Natural killer cell treated with Interleukin-12 subunit alpha and Interleukin-12 subunit beta and Interleukin-15 and Interleukin-18, amount 100 ng/mL, for 72 hours (primary cell): ENCODE measurements at places on chromosomes 11 and 22. TPM values are rescaled to one million over a fixed set of nuclear protein-coding genes. Genes with fewer than 3 reads are reported as not detected.
A peak's percentile ranks its signal among the peaks of the same experiment; 100 is the strongest.

GRCh38 chr11:76161261-76161961 lies 44.9 kb downstream of the WNT11 start:
- H3K4me3 ChIP-seq, result no peak overlapping the region
- DNase-seq, result peak; percentile 76
- H3K27me3 ChIP-seq, result no peaks in the 10 kb centered on the region

SNX15 gene
- total RNA-seq, result 28.2 TPM

OR8H1 gene
- not detected for total RNA-seq

GRCh38 chr11:134027671-134028070 lies 41.2 kb upstream of the JAM3 start:
- no peaks in the 10 kb centered on the region for H3K36me3 ChIP-seq
- peaks cover 15% of the 10 kb centered on the region for H3K27me3 ChIP-seq
- DNase-seq, result no peak
- H3K27ac ChIP-seq, result no peak overlapping the region

GRCh38 chr11:30917859-30918478 lies 331.8 kb upstream of the MPPED2 start:
- no peaks in the 10 kb centered on the region for H3K27me3 ChIP-seq
- no peaks in the 10 kb centered on the region for H3K4me1 ChIP-seq
- H3K36me3 ChIP-seq, result no peaks in the 10 kb centered on the region
- no peak overlapping the region for H3K4me3 ChIP-seq
- no peak overlapping the region for H3K27ac ChIP-seq
- DNase-seq, result no peak

- no peaks in the 10 kb centered on the region for H3K36me3 ChIP-seq
- no peak overlapping the region for H3K27ac ChIP-seq
- H3K4me1 ChIP-seq, result peaks cover 6% of the 10 kb centered on the region
Observed at GRCh38 chr11:23124996-23125395, 264.7 kb upstream of the CCDC179 start.

DNA sequence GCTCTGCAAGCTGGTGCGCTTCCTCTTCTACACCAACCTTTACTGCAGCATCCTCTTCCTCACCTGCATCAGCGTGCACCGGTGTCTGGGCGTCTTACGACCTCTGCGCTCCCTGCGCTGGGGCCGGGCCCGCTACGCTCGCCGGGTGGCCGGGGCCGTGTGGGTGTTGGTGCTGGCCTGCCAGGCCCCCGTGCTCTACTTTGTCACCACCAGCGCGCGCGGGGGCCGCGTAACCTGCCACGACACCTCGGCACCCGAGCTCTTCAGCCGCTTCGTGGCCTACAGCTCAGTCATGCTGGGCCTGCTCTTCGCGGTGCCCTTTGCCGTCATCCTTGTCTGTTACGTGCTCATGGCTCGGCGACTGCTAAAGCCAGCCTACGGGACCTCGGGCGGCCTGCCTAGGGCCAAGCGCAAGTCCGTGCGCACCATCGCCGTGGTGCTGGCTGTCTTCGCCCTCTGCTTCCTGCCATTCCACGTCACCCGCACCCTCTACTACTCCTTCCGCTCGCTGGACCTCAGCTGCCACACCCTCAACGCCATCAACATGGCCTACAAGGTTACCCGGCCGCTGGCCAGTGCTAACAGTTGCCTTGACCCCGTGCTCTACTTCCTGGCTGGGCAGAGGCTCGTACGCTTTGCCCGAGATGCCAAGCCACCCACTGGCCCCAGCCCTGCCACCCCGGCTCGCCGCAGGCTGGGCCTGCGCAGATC lies 16.5 kb downstream of the P2RY2 start:
- H3K27ac ChIP-seq, result no peak overlapping the region
- H3K36me3 ChIP-seq, result no peaks in the 10 kb centered on the region
- H3K4me3 ChIP-seq, result no peak overlapping the region
- no peak for DNase-seq

FOLR2 gene
- not detected for total RNA-seq

DNA sequence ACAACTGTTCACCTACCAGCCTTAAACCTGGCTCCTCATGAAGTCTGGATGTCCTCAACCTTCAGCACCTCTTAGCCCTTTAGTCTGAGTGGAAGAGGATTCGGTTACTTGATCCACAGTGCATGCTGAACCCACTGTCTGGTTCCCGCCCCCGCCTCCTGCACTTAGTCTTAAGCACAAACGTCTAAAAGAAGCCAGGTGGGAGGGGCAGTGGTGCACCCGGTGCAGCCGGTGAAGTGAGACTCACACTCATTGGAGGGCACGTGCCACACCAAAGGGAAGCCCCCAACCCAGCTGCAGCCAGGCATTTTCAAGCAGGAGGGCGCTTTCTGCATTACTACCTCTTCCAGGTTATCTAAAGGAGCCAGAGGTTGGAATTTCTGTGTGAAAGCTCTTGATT lies 146.8 kb downstream of the COMMD9 start:
- H3K27me3 ChIP-seq, result peaks cover 6% of the 10 kb centered on the region
- no peaks in the 10 kb centered on the region for H3K36me3 ChIP-seq
- no peaks in the 10 kb centered on the region for H3K4me1 ChIP-seq
- no peak overlapping the region for H3K27ac ChIP-seq
- no peak for DNase-seq
- H3K4me3 ChIP-seq, result no peak overlapping the region

ROBO3 gene
- 7.9 TPM for total RNA-seq

- no peaks in the 10 kb centered on the region for H3K36me3 ChIP-seq
- H3K27me3 ChIP-seq, result peaks cover 8% of the 10 kb centered on the region
- H3K27ac ChIP-seq, result no peak overlapping the region
- peak; percentile 12 for DNase-seq
- no peaks in the 10 kb centered on the region for H3K4me1 ChIP-seq
- H3K4me3 ChIP-seq, result no peak overlapping the region
Observed at GRCh38 chr11:69916806-69917387, 97.7 kb upstream of the FGF3 start.

DNA sequence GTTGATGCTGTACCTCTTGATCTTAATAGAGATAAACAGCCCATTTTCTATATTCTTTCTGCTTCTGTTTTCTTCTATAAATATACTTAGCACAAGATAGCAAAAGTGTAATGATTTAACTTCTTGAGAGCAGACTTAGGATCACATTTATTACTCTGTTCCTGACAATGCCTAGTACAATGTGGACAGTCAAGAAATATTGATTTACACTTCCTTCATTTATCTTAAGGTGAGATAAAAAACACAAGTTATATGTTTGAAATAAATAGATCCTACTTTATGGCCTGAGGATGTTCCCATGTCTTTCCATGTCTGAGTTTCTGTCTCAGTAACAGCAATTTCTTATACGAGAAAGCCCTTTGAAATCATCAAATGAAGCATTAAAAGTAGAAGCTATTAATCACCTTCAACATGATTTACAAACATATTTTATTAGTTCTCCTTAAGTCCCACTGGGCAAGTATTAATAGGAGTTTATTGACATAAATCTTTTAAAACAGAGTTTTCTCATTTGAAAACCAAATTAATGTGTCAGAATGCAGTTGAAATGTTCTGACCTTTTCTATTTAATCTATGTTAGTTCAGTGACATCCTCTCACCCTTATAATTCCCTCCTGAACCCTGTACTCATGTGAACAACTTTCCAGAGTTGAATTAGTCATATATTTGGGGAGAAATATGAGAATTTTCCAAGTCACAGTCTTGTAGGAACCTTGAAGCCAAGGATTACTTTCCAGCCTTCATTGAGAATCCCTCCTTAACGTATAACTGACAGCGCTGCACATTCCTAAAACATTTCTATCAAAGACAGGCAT lies 1611.7 kb upstream of the TENM4 start:
- H3K4me1 ChIP-seq, result no peaks in the 10 kb centered on the region
- no peak overlapping the region for H3K4me3 ChIP-seq
- H3K27me3 ChIP-seq, result no peaks in the 10 kb centered on the region
- H3K27ac ChIP-seq, result no peak overlapping the region
- no peaks in the 10 kb centered on the region for H3K36me3 ChIP-seq

- peaks cover 63% of the 10 kb centered on the region for H3K4me1 ChIP-seq
- H3K27ac ChIP-seq, result peak overlapping the region; percentile 10
- H3K27me3 ChIP-seq, result no peaks in the 10 kb centered on the region
- H3K4me3 ChIP-seq, result no peak overlapping the region
Observed at GRCh38 chr11:66082946-66083698, 13.1 kb downstream of the PACS1 start.

MYRF gene
- 5.5 TPM for total RNA-seq

DNA sequence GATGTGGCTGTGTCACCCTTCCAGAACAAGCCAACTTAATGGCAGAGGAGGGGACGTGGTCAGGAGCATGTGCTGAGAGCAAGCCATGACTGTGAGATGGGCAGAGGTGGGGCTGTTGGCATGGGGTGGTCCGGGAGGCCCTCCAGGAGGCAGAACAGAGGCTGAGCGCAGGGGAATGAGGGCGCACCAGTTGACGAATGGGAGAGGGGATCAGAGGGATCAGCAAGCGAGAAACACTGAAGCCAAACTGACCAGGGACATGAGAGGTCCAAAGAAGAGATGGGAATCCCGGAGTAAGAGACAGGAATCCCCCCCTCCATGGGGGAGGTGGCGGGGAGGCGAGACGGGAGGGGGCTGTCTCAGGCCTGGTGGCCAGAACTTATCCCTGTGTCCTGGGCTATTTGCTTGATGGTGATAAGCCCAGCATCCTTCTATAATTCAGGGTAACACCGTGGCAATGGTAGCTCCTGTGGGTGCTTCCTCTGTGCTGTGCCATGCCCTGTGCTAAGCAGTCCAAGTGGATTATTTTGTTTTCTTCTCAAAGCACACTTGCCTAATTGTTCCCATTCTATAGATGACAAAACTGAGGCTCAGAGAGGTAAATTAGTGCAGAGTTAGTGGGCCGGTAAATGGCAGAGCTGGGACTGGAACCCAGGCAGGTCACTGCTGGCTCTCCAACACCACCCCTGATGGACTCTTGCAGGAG lies 83.4 kb upstream of the SHISAL1 start:
- H3K4me1 ChIP-seq, result no peaks in the 10 kb centered on the region
- no peak overlapping the region for H3K27ac ChIP-seq
- no peak for DNase-seq
- no peak overlapping the region for H3K4me3 ChIP-seq
- H3K27me3 ChIP-seq, result peaks cover 2% of the 10 kb centered on the region
- H3K36me3 ChIP-seq, result no peaks in the 10 kb centered on the region

DNA sequence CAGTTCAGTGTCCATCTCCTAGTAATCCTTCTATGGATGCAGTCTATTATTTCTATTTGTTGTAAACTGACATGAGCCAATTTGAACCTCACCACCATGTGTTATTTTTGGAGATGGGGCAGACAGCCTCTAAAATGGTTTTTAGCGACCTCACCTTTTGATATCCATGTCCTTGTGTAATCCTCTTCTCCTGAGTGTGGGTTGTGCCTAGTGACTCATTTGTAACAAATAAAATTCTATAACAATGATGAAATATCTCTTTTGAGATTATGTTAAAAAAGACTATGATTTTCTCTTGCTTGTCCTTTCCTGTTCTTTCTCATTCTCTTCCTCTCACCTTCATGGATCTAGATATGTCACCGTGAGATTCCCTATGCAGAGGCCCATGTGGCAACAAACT lies 554.6 kb upstream of the ANO3 start:
- no peaks in the 10 kb centered on the region for H3K27me3 ChIP-seq
- no peak overlapping the region for H3K27ac ChIP-seq
- no peaks in the 10 kb centered on the region for H3K4me1 ChIP-seq
- no peak for DNase-seq
- no peak overlapping the region for H3K4me3 ChIP-seq

DNA sequence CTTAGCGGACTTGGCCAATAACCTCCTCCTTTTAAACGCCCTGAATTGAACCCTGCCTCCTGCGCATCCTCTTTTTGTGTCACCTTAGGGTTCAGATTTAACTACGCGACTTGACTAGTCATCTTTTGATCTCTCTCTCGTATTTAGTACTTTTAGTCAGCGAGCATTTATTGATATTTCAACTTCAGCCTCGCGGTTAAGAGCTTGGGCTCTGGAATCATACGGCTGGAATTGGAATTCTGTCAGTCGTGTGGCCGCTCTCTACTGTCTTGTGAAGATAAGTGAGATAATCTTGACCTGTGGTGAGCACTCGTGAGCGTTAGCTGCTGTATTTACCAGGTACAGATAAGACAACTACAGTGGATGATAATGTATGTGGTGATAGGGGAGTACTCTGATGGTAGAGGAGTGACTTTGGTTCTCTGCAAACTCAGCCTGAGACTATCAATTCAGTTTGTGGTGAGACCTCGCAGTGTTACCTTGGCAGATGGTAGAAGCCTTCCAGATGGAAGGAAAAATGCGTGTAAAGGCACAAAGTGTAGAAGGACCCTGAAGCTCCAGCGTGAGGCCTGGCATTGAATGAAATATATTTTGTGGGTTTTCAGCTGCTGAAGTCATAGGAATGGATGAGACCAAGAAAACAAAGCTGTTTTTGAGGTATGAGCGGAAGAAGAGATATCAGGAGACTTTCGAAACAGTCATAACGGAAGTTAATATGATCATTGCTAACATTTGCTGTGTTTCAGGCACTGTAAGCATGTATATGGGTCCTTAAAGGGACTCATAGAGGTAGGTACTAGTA lies 682 bp downstream of the ATM start:
- H3K4me3 ChIP-seq, result no peak overlapping the region
- H3K4me1 ChIP-seq, result peaks cover 47% of the 10 kb centered on the region
- DNase-seq, result no peak
- H3K27ac ChIP-seq, result no peak overlapping the region
- no peaks in the 10 kb centered on the region for H3K27me3 ChIP-seq
- H3K36me3 ChIP-seq, result peaks cover 13% of the 10 kb centered on the region

CCDC116 gene
- total RNA-seq, result 2.5 TPM

GRCh38 chr11:27410272-27410671 lies 47.3 kb upstream of the CCDC34 start:
- H3K27ac ChIP-seq, result no peak overlapping the region
- no peak for DNase-seq
- H3K27me3 ChIP-seq, result peaks cover 4% of the 10 kb centered on the region
- no peak overlapping the region for H3K4me3 ChIP-seq
- no peaks in the 10 kb centered on the region for H3K36me3 ChIP-seq

DNA sequence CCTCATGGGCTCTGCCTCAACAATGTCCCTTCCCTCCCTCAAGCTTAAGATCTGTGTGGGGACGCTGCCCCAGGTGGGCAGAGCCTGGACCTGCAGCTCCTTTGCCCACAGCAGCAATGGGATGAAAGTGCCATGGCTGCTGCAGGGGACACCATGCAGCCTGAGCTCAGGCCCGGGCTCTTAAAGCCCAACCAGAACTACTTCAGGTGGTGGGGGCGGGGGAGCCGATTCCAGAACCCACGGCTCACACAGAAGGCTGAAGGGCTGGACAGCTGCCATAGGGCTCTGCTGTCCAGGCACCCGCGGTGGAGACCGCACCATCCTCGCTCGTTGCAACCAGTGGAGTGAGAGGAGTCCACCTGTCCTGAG lies 12.5 kb downstream of the CHID1 start:
- H3K36me3 ChIP-seq, result peaks cover 8% of the 10 kb centered on the region
- H3K4me1 ChIP-seq, result peaks cover 4% of the 10 kb centered on the region
- H3K27ac ChIP-seq, result no peak overlapping the region
- no peak for DNase-seq

- no peaks in the 10 kb centered on the region for H3K27me3 ChIP-seq
- H3K4me3 ChIP-seq, result no peak overlapping the region
- no peak overlapping the region for H3K27ac ChIP-seq
- DNase-seq, result no peak
- H3K4me1 ChIP-seq, result no peaks in the 10 kb centered on the region
Observed at GRCh38 chr11:90343673-90344072, 120.8 kb upstream of the CHORDC1 start.

FGF3 gene
- total RNA-seq, result not detected

- H3K36me3 ChIP-seq, result no peaks in the 10 kb centered on the region
- H3K27ac ChIP-seq, result no peak overlapping the region
- no peaks in the 10 kb centered on the region for H3K4me1 ChIP-seq
- H3K27me3 ChIP-seq, result peaks cover 32% of the 10 kb centered on the region
Observed at GRCh38 chr22:32589007-32589406, 114.4 kb downstream of the FBXO7 start.

ESAM gene
- 0.17 TPM for total RNA-seq
